MM.1S (cell line): ENCODE measurements at places on chromosomes 16 and 17.

- DNase-seq: no peak
Measured at GRCh38 chr17:2181897-2182448, 121.6 kb downstream of the SMG6 start.

GRCh38 chr16:4233431-4233830, 8.4 kb downstream of the SRL start:
- DNase-seq: no peak

DNA sequence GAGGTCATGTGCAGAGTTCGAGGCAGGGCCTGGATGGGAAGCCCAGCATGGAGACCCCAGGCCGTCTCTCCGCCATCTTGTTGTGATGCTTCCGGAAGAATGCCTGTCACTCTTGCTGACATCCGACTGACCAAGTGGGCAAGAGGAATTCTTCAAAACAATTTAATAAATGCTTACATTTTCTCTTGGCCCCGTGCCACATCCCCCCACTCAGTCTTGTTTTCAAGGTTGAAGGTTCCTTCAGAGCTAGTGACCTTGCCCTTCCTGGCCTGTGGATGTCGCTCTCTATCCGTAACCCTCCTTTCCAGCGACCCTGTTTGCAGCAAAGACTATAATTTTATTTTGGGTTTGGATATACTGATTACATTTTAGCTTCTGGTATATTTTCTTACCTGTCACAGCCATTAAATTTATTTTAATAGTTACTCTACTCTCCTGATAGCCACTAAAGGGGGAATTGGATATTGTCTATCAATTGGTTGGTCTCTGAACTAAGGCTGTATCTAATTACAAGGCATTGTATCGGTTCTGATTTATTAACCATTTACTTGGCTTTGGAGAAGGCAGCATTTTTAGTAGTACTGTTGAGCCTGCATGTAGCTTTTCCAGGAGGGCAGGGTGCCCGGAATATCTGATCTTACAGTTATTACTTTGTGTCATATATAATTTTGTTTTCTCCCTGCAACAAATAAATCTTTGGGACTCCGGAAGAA, 264.5 kb downstream of the WWOX start:
- no peak for DNase-seq

GRCh38 chr17:57048096-57048495, 37.0 kb upstream of the AKAP1 start:
- no peak for DNase-seq

DNA sequence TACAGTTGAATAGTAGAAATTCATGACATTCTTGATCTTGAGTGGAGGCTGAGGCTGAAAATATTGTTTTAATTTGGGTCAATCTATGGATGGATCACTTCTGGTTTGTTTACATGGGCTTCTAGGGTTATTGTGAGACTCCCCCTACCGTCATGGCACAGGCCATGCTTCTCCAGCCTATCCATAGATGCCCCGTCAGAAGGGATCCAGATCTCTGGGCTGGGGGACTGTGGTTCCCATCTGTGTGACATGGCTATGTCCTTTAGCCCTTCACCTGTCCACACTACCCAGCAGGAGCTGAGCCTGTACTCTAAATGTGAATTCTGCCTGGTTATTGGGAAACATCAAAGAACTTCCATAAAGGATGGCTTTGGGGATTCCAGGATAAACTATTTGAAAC, 160.4 kb downstream of the ABCC12 start:
- DNase-seq: no peak

GRCh38 chr16:57615813-57616212, 12.6 kb upstream of the ADGRG1 start:
- DNase-seq: no peak

- DNase-seq: no peak
Measured at GRCh38 chr16:58339452-58339981, 44.7 kb upstream of the PRSS54 start.

GRCh38 chr17:47724705-47725104, 8.3 kb upstream of the TBX21 start:
- no peak for DNase-seq

DNA sequence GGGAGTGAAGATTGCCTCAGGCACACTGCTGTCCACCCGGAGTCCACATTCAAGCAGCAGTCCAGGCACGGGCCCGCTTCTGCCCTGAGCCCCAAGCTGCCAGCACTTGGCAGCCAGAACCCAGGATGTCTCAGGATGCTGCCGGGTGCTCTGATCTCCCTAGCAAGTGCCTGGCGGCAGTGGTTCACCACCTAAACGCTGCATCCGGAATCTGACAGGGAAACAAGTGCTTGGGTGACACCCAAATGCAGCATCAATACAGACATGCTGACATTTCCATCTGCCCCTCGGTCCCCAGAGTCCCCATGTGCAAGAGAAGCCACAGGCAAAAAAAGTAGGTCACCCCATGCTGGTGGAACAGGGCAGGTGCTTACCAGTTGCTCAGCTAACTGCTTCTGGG, 197.1 kb upstream of the RPL38 start:
- no peak for DNase-seq

DNA sequence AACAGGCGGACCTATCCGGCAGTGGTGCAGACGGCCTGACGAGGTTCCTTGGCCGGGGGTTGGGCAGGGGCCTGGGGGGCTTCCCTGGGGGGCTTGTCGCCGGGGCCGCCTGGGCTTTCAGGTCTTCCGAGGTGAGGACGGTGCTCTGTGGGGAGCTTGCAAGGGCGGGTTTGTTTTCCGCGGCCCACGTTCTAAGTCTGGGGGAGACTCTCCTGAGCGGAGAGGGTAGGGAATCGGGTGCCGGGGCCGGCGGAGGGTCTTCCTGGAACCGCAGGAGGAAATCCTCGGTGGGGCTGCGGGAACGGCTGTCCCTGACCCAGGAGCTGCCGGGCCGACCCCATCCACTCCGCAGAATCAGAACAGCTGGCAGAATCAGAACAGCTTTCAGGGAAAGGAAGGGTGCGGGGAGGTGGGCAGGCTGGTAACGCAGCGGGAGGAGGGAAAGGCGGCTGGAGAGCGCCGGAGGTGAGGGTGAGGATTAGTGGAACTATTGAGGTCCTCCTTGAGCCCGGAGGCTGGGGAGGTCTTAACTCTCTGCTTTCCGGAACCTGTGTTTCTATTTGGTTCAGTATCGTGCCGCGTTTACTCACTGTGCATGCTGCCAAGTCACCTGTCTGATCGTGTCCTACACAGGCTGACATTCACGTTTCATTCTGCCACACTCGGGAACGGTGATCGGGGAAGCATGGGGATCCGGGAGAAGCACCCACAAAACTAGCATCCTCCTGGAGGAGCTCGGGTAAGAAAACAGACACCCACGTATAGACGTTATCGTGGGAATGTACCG, 28.9 kb downstream of the CPSF4L start:
- peak; percentile 53 for DNase-seq

- DNase-seq: no peak
Measured at GRCh38 chr16:87851601-87852000, 17.7 kb downstream of the SLC7A5 start.

- no peak for DNase-seq
Measured at GRCh38 chr17:65028545-65028843, 28.0 kb downstream of the GNA13 start.

GRCh38 chr17:72381597-72382397, 261.0 kb downstream of the SOX9 start:
- DNase-seq: peak; percentile 60

GRCh38 chr17:72506773-72507172, 386.0 kb downstream of the SOX9 start:
- DNase-seq: no peak

DNA sequence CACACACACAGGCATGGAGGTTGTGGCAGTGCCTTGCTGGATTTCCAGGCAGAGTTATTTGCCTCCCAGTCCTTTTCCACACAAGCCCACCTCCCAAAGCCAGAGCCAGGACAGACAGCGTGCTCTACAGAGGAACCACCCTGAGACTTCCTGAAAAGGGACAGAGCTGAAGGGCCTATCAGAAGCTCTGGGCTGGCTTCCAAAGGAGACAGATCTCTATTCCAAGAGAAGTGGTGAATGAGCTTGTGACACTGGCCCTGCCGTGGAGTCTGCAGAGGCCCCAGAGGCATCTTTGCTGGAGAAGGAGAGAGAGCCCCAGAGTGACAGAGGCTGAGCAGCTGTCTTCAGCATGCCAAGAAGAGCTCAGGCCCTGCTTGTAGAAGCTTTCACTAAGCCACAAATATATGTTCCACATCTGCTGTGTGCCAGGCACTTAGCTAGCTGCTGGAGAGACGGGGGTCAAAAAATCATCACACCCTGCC, 8.3 kb upstream of the LPCAT2 start:
- DNase-seq: no peak

DNA sequence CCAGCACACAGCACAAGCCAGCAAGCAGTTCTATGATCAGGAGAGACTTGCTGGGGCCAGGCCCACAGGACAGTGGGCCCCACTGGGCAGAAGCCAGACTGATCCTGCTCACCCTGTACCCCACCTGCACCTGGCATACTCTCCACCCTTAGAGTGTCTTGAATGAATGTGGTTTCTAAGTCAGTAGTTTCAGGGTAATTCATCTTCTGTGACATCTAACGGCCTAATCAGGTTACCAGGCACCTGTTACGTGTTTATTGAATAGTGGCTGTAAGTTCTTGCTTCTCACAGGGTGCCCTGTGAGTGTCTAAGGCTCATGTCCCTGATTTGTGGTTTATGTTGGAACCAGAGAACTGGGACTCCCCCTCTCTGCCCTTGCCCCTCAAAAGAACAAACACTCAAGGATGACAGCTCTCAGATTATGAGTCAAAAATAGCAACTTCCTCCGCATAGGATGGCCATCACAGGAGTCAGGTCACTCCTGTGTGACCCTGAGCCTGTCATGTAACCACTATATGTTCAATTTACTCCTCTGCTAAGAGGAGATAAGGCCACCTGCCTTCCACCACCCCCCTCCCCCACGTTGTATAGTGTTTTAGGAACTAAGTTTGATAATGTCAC, 7.0 kb upstream of the OR2C1 start:
- peak; percentile 96 for DNase-seq

- no peak for DNase-seq
Measured at GRCh38 chr16:47278306-47278970, 134.7 kb upstream of the NETO2 start.

- no peak for DNase-seq
Measured at GRCh38 chr16:86044241-86044671, 145.3 kb downstream of the IRF8 start.

DNA sequence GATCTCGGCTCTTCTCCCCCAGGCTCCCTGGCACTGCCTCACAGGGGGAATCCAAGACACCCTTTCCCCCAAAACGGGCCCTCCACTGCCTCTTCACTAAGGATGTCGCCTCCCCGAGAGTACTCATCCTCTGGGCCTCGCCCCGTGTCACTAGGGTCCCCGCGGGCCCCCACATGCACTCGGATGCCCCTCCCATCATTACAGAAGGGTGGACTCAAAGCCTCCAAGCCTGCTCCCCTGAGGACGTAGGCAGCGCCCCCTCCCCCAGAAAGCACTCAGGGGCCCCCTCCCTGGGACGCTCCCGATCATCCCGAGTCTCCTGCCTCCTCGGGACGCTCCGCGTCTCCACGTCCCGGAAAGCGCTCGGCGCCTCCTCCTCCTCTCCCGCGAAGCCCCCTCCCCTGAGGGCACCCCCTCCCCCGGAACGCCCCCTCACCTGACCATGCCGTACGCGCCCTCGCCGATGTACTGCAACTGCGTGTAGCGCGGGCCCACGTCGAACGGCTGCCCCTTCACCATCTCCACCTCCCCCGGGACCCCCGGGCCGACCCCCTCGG, 338 bp downstream of the MAPK3 start:
- DNase-seq: no peak

DNA sequence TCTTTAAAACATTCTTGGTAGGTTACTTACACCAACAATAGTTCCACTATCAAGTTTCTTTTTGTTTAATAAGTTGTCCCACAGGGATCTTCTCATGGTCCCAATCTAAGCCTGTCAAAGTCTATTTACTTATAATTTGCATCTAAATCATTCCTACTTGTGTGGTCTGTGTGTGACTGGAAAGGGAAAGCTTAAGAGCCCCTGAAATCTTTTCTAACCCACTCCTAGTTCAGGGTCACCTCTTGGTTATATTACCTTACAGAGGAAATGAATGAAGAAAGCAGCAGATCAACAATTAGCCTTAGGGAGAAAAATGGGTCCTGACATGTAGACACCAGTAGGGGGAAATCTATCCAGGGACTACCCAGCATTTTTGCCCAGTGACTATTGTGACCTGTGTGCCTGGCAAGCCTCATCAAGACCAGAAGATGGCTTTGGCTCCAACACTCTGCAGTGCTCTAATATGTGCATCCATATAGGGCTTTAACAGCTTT, 110.4 kb upstream of the HAS3 start:
- no peak for DNase-seq

- DNase-seq: no peak
Measured at GRCh38 chr16:31130899-31131298, 4.6 kb downstream of the PRSS8 start.

GRCh38 chr17:57739402-57740234, 5.5 kb downstream of the CCDC182 start:
- peak; percentile 62 for DNase-seq

DNA sequence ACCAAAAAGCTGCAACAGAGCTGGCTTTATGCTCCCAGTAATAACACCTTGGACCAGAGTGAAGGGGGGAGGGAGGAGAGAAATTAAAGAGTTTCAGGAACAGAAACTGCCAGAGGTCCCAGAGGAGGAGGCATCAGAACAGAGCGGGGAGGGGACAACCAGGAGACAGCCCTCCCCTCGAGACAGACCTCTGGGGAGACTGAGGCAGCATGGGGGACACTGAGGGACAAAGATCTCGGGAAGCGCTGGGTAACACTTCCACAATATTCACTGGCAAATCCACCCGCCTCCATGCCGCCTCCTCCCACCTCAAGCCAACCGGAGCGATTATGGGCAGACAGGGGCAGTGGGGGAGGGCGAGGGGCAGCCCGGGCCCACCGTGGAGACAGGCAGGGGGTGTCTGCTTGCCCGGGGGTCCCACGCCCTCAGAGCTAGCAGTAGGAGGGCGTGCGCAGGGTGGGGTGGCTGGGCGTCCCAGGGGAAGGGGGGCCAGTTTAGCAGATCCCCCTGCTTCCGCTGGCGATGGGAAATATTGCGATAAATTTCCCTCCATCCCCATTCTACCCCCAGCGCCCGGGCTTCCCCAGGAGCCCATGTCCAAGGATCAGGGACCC, 1.2 kb downstream of the PCGF2 start:
- DNase-seq: no peak

GRCh38 chr16:23594186-23594585, 1.9 kb downstream of the NDUFAB1 start:
- no peak for DNase-seq

GRCh38 chr17:522919-523318, 170.3 kb upstream of the RPH3AL start:
- no peak for DNase-seq

- DNase-seq: peak; percentile 86
Measured at GRCh38 chr17:79340333-79341221, 266.0 kb downstream of the ENGASE start.

GRCh38 chr17:43856141-43856540, 9.2 kb downstream of the CD300LG start:
- no peak for DNase-seq

DNA sequence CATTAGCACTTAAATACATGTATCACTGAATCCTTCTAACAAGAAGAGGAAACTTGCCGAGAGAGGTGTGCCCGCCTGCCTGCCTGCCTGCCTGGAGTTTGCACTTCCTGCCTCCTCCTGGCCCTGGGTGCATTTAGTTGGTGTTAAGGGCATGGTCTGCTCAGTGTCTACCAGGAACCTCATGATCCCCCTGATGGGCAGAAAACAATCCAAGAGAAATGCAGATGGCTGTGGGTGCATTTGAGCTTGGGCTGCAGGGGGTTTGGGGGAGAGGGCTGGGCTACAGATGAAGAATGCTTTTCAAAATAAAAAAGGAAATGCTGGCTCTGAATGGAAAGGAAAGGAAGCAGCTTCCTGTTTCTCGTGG, 10.1 kb downstream of the KSR1 start:
- DNase-seq: no peak

GRCh38 chr17:15922586-15922985, 22.3 kb upstream of the ADORA2B start:
- no peak for DNase-seq
